ENCODE measurements at places on chromosomes 3 and 15.
A peak's percentile ranks its signal among the peaks of the same experiment; 100 is the strongest.

GRCh38 chr15:35784745-35785144, 238.8 kb upstream of the DPH6 start:
- no peak for DNase-seq

DNA sequence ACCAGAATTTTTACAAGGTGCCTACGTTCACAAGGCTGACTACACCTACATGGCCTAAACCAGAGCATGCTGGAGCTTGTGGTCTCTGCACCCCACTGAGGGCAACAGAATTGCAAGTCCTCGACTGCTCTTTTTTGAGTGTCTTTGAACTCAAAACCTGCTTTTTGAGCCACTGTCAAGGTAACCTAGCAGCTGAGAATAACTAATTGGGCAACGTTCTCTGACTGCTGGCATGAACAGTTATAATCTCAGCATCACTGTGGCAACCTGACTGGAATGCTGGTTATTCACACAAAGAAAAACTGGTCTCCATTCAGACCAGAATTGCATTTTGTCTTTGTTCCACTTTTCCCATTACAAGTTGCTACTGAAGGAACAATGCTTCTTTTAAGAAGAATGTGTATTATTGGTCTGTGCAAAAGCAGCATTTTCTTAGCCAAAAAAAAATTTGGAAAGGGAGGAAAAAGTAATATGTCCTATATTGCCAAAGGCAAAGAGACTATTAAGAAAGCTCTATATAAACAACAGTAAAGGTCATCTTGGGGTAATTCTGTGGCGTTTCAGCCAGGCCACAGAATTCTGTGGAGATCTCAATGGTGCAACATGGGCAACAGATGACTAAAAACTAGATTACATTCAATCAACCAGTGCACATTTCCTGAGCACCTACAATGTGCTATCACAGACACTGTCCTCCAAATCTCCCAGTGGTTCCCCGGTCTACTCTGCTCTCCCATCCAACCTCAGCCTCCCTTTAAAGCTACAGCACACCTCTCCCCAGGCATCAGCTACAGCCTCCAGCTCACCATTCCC, 76.8 kb downstream of the TNIK start:
- DNase-seq: no peak

- DNase-seq: no peak
Observed at GRCh38 chr3:122235147-122235546, 51.7 kb downstream of the CASR start.

GRCh38 chr3:126959921-126960603, 22.9 kb upstream of the PLXNA1 start:
- no peak for DNase-seq

GRCh38 chr15:84773716-84774115, 25.3 kb downstream of the ZNF592 start:
- no peak for DNase-seq

- no peak for DNase-seq
Observed at GRCh38 chr3:112806903-112807302, 39.8 kb downstream of the CD200R1L start.

GRCh38 chr15:65772930-65773329, 19.2 kb downstream of the DENND4A start:
- DNase-seq: no peak

- no peak for DNase-seq
Observed at GRCh38 chr3:155065537-155065936, 14.6 kb upstream of the MME start.

GRCh38 chr15:76954744-76955143, 23.2 kb downstream of the RCN2 start:
- no peak for DNase-seq

DNA sequence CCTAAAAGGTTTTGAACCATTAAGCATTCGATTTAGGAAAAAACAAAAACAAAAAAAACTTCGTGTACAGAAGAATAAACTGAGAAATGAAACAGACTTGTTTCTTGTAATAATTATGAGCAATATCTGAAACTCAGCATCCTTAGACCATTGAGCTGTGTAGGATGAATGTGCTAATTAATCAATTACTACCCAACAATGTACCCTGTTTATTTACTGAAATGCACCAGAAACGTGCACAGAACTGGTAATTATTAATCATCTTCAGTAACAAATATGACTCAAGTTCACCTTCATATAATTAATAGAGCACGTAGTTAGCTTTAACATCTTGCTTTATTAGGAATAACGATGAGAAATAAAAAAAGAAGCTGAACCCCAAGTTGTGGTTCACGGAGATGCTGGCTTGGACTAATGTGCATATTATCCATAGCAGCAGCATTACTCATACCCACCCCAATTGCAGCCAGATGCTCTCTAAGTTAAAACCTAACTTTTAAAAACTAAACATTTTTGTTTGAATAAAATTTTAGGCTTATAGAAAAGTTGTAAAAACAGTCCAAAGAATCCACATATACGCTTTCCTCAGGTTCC, 10.2 kb upstream of the C15orf61 start:
- DNase-seq: no peak

DNA sequence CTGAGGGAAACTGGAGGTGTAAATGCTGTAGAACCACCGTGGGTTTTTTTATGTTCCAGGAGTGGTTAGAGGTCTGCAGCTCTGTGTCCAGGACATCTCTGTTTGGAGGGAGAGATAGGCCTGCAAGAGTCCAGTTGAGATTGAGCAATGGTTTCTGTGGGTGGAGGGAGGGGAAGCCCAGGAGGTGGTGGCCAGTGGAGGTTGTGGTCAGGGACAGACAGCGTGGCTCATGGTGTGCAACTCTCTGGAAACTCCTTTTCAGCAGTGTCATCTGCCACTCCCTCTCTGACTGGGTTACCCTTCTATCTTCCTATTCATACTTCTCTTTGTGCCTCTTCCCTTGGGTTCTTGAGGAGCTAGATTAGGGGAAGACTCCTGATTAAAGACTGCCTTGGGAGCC, 9.6 kb downstream of the XCR1 start:
- no peak for DNase-seq

DNA sequence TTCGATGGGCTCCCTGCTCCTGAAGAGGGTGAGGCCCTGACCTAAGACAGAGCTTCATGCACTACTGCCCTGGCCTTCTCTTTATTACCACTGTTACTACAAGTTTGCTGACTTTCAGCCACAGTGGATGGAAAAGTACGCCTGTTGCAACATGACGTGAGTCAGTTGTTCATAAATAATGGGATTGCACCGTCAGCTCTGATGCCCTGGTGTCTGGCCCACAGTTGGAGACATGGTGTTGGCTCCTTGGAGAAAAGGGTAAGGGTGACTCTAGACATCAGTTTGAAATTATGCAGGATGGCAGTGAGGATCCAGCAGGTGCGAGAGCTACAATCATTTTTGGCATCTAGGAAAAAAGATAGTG, 5.5 kb downstream of the PAQR5 start:
- DNase-seq: no peak

DNA sequence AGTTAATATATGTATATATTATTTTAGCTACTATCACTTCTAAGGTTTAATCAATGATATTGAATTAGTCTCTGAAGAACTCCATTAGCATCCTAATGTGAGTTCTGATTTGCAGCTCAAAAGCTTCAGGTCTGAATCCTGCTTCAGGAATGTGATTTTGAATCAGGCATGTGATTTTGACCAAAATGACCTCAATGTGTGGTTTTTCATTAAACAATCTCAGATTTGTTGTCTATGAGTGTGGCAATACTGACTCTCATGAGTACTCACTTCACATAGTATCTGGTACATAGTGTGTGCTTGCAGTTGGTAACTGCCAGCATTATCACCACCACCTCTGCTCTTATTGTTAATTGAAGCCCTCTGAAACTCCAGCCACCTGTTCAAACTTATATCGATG, 251.0 kb downstream of the KCNH8 start:
- DNase-seq: no peak

DNA sequence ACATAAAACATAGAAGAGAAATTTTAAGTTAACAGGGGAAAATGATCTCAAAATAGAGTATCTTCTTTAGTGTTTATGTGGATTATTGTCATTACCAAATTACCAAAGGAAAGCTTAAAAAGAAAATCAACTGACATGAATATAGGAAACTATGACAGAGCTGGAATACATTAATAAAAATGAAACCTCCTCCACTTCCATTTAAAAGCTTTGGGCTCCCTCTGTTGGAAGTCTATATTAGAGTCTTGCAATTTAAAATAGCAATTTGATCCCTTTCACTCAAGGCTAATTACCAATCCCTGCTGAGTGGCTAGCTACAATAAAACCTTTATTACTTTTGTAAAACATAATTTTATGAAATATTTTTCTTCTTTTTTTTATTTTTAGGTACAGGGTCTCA, 61.4 kb upstream of the IMPG2 start:
- no peak for DNase-seq

GRCh38 chr3:108157273-108157672, 65.0 kb downstream of the IFT57 start:
- no peak for DNase-seq

GRCh38 chr3:118884748-118885206, 149.9 kb downstream of the IGSF11 start:
- DNase-seq: peak; percentile 48

- no peak for DNase-seq
Observed at GRCh38 chr3:13207975-13208705, 134.9 kb upstream of the IQSEC1 start.

DNA sequence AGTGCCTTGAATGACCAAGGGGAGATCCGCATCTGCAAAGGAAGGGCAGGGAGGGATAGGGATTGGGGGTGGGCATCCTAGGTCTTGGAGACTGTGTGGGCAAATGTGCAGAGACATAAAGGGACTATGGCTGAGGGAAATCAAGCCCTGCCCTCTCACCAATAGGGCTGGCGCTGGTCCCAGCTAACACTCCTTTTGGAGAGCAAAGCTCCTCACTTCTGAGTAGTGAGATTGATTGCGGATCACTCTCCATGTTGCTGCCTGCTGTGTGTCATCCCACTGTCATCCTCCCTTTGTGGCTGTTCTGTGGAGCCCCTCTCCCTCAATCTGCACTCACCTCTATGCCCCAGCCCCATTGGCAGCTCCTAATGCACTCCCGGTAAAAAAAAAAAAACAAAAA, 2.2 kb upstream of the CELSR3 start:
- DNase-seq: no peak

DNA sequence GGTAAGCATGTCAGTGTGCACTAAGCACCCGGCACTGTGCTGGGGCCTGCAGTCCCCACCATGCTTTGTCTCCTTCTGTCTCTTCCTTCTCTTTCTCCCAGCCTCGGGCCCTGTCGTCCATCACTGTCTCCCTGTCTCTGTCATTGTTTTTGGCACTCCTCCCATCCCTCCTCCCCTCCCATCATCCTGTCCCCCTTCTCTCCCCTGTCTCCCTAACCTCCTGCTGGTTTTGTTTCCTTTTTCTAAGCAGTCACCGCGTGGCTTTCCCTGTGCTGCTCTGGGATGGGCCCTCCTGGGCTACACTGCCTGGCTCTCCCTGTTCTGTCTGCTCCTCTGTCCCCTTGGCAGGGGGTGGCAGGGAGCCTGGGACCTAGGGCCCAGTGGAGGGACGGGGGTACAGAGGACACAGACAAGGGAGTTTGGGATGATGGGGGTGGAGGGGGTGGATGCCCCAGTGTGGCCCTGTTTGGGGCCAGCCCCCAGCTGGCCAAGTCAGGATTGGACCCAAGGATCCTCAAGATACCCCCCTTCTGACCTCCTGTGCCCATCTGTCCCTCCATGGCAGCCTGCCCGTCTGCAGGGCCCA, 5.7 kb downstream of the CHST13 start:
- no peak for DNase-seq

DNA sequence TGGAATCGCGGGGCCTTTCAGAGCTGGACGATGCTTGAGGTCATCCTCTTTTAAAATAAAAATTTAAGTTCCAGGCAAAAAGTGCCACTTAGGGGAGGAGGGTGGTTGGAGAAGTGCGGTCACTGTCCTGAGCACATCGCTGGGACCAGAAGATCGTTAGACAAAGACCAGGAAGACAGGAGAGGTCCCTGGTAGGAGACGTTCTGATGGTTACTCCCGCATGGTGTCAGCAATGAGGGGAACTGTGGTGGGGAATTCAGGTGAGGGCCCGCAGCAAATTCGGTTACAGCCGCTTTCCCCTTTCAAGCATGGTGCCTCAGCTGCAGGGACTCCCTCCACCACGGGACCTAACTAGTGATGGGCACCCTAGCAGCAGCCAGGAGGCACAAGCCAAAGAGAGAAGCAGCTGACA, 1.0 kb upstream of the ISY1 start:
- DNase-seq: no peak

DNA sequence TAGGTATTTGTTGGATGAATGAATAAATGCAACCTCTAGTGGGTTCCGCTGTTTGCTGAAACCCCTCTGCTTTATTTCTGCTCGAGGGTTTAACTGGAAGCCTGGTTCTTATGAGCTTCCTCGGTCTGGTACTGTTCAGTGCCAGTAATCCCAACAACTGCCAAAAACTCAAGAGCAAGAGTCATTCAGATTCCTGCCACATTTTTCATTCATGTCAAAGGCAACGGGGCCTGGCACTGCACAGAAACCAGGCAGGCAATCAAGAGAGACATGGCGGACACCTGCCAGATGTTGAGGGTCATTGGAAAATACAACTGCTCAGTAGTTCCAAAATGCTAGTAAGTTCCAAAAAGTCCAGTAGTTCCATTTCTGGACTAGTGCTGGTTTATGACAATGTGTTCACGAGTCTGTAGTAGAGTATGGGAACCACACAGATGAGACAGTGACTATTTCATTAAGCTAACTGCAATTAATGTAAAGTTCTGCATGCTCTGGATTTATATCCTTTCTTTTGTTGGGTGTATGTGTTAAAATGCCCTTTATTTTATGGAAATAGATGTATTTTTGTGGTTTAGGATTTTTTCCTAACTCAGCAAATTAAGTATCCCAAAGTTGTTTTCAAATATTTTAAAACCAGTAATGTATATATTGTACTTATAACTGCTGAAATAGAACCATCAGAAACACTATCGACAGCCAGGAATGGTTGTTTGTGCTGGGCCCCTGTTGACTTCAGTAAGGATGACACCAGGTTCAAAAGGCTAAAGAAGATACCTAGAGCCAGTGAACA, 22.7 kb upstream of the TMEM41A start:
- no peak for DNase-seq

DNA sequence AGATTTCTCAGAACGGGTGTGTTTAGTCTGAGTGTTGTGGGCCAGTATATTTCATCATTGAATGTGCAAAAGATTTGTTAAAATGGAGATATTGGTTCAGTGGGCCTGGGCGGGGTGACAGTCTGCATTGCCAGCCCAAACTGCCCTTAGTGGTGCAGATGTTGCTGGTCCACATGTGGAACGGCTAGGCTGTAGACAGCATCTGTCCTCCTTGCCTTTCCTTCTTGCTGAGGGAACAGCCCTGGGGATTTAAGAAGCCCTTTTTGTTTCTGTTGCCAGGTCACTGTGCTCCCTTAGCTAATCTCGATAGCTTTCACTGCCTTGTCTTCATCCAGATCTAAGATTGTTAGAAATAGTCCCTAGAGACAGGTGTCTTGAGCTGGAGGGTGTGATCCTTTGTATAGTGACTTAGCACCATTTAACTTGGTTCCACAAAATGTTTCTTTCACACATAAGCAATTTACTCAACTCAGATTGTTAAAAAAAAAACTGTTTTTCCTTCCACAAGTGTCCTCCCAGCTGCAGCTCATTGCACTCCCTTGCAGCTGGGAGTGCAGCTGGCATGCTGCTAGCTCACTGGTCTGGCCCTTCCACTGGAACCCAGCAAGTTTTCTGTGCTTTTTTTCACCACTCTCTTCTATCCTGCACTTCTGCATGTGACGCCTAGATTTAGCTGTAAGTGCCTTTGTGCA, 37.5 kb downstream of the GAP43 start:
- no peak for DNase-seq
